Omental fat pad (tissue), 4 donors: ENCODE measurements at places on chromosomes 2 and 18.

DNA sequence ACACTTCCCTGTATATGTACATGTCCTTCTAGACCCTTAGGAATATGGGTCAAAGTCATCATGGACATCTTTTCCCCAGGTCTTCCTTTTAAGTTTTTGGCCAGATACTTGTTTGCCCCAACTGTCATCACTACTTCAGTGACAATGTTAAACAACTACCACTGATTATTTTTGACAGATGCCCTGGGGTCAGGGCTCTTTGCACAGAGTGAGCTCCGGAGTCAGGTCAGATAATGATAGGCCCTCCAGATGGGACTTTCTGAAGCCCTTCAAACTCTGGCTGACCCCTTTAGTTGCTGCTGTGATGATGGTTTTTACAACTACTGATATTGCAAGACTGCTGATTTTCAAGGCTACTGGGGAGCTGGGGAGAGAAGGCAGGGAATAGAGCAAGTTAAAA, 449.4 kb upstream of the HS6ST1 start:
- DNase-seq = no peak

- DNase-seq = no peak
Measured at GRCh38 chr2:216590780-216591179, 42.4 kb upstream of the IGFBP2 start.

DNA sequence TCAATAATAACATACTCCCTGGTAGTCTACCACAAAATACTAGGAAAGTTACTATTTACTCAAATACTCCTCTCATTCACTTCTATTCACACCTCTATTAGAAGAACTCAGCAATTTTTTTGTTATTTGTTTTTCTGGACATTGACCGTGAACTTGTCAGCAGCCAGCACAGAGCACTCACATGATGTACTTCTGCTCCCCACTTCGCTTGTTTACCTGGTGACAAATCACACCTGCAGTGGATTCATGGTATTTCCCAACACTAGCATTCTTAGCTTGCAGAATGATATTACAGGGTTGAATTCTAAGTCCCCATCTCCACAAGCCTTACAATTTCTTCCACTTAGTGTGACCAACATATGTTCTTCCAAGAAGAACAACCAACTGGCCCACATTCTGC, 238.2 kb downstream of the SATB2 start:
- DNase-seq = no peak

DNA sequence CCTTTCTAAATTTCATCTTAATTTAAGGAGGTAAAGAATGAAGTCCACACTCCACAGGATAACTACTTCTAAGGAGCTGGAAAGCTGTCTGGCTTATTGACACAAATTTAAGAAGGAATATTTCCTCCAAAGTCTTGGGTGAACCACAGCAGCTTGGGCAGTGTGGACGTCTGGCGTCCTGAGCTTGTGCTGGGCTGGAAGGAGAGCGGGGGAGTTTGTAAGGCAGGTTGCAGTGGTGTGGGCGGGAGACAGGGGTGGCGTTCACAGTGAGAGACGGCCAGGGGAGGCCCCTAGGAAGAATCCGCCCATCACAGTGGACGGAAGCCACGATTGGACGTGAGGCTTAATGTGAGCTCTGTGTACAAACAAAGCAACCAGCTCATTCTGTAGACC, 25.7 kb downstream of the ADI1 start:
- peak; percentile 36 for DNase-seq

- DNase-seq = no peak
Measured at GRCh38 chr2:144402251-144402650, 117.7 kb downstream of the ZEB2 start.

DNA sequence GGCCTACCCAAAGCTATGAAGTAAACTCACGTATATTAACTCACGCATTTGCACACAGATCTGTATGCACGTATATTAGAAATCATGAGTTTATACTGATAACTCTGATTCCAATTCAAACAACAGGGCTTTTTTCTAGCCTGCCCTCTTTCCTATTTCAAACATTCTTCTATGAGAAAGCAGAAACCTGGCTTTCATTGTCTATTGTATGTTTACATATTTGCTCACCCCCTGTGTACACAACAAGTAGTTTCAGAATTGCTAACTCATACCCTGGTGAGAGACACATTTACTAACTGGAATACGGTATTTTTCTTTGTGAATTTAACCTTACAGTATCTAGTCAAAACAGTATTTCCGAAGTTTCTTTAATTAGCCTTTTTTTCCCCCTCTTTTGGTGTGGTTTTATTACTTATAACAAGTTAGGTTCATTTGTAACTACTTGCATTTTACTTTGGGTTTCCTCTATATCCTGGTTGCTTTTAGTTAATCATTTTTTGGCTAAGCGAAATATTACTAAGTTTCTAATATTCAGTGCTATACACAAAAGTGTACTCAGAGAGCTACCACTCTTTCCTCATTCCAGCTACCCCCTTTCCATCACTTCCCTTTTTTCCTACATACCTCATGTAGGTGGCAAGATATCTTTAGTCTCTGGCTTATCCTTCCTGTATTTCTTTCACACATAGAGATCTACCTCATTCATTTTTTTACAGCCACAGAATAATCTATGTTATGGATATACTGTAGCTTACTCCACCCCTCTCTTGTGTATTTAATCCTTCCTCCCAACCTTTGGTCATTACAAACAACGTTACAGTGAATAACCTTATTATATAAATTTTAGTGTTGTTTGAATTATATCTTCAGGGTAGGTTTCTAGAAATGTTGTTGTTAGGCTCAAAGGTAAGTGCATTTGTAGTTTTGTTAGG, 112.7 kb upstream of the BCL2L11 start:
- DNase-seq = no peak

DNA sequence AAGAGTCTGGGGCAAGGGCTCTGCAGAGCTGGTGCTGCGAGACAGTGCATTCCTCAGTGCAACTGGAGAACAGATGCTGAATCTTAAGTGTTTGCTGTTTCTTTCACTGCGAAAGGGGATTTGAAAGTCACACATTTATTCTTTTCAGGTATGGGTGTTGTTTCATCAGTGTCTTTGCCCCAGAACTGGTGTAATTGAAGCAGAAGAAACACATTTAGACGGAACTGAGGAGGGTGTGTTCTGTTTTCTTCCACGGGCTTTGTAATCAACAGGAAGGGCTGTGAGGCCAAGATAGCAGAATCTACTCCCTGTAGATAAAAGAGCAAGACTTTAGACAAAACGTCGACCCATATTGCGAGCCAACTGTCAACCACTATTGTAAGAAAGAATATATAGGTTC, 151.9 kb downstream of the EPHA4 start:
- no peak for DNase-seq

GRCh38 chr2:113406114-113406513, 31.4 kb upstream of the ZNG1B start:
- DNase-seq = no peak

DNA sequence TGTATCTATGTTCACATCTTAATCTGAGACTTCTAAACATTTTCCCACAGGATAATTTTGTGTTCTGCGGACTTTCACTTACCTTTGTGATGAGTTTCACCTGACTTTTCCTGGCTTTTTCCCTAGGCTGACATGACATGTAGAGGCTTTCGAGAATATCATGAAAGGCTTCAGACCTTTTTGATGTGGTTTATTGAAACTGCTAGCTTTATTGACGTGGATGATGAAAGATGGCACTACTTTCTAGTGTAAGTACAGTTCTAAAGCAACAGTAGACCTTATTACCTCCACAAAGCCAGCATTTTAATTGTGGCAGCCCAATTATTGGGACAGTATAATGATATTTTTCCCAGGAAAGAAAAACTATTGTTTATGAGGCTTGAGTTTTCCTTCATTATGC, 34.1 kb upstream of the METAP1D start:
- no peak for DNase-seq

DNA sequence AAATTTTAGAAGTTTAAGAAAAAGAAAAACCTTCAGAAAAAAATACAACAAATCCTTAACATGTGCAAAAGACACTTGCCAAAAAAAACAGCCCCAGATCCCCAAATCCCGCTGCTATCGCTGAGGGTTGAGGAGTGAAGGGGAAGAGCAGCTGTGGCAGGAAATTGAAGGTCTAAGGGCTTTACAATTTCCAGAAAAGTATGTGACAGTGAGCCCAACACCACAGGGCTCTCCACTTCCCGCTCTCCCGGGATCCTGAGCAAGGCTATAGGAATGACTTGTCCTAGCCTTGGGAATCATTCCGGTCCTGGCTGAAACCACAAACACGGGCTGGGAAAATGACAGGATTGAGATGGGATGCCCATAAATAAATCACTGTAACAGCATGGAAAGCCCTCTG, 191.4 kb downstream of the TMEM163 start:
- no peak for DNase-seq

DNA sequence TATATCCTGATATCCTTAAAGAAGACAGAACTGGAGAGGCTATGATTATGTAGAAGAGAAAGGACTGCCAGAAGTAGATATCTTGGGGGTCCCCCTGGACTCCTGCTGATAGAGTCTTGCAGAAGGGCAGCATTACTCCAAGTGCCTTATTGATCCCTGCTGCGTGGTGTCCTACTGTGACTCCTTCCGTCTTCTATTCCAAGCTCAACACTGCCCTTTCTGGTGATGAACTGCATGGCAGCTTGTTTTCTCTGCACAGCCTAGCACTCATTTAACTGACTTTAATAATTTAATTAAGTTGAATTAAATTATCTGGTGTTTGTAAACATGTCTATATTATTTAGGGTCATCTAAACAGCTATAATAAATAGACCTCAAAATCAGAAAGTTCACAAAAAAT, 194.1 kb upstream of the DSEL start:
- no peak for DNase-seq

DNA sequence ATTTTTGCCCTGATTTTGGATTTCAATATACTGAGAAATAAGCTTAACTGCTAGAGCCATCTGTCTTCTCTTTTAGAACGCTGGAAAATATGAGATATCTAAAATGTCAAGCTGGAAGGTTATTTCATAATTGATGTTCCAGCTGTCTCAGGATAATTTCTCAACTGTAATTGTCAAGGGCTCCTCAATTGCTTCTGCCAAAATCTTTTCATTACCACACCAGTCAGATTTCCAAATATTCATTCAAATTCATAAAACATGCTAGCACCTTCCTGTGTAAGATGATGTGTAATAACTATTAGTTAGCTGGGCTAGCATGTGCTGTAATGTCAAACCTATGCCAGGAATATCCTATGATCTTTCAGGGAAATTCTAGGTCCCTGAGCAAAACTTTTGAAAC, 88.1 kb downstream of the TNFRSF11A start:
- no peak for DNase-seq

- no peak for DNase-seq
Measured at GRCh38 chr18:73933685-73934084, 213.9 kb downstream of the FBXO15 start.

DNA sequence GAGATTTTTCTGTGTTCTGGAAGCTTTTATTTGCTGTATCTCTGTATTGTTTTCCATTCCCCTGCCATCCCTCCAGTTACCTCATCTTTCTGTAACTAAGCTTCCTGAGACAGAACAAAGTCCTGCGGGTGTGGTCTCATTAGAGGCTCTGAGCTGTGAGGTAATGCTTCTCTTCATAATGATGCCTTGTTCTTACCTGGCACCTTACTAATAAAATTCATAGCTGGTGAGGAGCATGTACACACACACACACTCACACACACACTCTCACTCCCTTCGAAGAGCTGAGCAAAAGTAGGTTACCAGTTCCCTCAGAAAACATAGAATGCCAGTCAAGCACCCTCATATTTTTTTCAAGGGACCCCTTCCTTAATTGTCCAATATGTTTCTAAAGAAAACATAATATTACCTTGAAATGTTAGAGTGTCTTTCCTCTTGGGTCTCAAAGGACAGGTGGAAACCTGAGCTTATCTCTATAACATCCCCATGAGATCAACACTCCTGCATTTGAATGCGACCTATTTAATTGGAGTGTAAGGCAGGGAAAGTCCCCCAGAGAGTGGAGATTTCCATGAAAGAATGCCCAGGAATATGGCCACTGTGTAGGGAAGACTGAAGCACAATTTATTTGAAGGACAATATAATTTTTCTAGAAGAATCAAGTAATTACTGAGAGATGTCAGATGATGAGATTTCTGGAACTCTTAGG, 161.6 kb upstream of the NCK2 start:
- no peak for DNase-seq

DNA sequence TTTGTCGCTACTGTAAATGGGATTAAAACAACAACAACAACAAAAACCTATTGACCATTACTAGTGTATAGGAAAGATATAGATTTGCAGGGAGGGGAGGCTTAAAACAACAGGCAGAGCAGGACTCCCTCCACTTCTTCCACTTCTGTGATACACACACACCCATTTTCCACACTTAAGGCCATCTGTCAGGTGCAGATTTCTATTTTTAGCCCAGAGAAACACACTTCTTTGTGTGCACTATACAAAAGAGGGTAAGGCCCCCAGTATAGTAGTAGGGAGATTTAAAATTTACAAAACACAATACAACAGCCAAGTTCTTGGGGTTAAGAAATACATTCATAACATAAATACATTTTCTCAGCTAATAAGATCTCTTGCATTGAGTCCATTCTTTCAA, 22.4 kb downstream of the PTPN2 start:
- no peak for DNase-seq

DNA sequence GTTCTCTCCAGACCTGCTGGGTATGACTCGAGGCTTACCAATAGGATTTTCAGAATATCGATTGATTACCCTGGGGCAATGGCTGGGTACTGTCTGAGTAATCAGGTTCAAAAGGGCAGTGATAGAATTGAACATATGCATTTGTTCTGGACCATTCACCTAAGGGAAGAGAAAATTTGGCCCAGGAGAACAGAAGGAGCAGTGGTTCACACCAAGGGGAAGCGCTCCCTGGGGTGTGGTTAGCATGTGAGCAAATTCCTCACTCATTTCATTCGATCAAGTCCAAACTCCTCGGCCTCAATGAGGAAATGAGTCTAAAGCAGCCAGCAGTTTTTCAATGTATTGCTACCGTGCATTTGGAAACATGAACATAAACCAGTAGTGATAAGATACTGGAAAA, 55.6 kb downstream of the CYP26B1 start:
- no peak for DNase-seq

DNA sequence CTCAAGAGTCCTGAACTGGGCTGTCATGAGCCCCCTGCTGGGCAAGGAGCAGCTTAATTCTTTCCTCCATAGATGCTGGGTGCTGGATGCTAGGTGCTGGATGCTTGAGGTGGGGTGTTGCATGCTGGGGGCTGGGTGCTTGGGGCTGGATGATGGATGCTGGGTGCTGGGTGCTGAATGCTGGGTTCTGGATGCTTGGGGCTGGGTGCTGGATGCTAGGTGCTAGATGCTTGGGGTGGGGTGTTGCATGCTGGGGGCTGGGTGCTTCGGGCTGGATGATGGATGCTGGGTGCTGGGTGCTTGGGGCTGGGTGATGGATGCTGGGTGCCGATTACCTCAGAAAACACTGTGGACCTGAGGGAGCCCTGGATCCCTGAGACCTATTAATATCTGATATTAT, 837.7 kb downstream of the GALR1 start:
- DNase-seq = no peak
